D721Med (cell line): ENCODE measurements at places on chromosomes 16 and 17.

DNA sequence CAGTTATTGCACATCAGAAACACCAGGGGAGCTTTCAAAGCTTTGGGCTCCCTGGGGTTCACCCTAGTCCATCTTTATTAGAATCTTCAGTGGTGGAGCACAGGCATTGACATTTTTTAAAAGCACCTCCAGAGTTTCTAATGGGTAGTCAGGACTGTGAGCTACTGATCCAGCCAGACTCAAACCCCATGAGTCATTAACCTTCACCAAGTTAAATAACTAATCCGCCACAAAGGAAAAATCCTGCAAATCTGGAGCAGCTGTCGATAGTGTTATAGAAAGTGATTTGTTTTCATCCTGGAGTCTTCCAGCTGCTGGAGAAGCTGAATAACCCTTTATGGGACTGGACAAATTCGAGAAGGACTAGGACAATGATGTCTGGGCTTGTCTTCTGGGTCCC lies 93.2 kb upstream of the PIRT start:
- DNase-seq = peak; percentile 29

GRCh38 chr17:77619851-77620250 lies 338.7 kb upstream of the TNRC6C start:
- DNase-seq = no peak

GRCh38 chr17:66782851-66783250 lies 52.1 kb upstream of the CACNG5 start:
- DNase-seq = no peak

DNA sequence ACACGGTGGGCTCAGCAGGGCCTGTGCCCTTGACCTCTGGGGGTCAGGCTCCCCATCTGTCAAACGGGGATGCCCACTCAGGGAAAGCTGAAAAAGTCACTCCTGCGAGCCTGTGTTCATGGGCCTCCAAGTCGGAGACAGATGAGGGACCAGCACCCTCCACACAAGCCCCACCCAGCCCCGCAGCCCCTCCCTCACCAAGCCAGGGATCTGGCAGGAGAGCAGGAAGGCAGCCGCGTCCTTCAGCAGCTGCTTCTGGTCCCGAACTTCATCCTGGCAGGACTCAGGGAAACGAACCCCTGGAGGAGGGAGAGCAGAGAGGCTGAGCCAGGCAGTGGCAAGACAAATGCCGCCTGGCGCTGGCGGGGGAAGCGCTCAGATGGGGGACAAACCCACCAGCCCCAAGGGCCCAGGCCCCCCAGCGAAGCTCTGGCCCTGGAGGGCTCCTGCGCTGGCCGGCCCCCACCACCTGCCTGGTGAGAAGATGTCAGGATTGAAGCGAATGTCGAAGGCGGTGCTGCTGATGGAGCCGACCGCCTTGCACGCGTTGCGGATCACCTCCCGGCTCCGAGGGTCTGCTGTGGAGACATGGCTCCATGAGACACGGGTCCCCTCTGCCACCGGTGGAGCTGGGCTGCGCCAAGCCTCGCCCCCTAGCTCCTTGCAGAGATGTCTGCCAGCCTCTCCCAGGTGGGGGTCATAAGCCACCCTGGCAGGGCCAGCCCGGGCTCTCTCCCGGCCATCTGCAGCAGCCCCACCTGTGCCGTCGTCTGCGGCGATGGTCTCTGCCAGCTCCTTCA lies 15.4 kb downstream of the CLUH start:
- DNase-seq = peak; percentile 15

DNA sequence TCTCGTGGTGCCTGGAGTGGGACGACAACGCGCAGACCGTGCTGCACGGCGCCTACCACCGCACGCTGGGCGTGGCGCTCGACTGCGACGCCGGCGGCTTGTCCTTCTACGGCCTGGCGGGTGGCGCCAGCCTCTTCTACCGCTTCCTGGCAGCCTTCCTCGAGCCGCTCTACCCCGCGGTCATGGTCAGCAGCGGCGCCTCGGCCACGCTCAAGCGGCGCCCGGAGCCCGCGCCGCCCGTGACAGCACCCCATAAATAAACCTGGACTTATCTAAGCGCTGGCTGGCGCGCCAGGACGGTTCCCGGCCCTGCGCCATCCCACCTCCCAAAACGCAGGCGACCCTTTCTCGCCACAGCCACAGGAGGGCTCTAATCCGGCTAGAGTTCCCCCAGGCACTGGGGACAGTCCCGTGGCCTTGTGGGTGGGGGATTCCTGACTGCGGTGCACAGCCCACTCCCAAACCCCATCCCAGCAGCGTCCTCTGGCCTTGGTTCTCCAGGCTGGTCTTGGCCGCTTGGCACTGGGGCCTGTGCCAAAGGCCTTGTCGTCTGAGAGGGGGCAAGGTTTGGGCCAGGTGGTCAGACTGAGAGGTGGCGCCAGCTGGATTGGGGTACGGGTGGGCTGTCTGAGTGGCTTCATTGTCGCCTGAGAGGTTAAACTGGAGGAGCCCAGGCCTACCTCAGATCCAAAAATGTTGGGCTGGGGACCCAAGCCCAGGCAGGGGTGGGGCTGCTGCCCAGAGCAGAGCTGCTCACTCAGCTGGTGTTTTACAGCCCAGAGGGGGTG lies 10.1 kb upstream of the SLC16A5 start:
- no peak for DNase-seq

DNA sequence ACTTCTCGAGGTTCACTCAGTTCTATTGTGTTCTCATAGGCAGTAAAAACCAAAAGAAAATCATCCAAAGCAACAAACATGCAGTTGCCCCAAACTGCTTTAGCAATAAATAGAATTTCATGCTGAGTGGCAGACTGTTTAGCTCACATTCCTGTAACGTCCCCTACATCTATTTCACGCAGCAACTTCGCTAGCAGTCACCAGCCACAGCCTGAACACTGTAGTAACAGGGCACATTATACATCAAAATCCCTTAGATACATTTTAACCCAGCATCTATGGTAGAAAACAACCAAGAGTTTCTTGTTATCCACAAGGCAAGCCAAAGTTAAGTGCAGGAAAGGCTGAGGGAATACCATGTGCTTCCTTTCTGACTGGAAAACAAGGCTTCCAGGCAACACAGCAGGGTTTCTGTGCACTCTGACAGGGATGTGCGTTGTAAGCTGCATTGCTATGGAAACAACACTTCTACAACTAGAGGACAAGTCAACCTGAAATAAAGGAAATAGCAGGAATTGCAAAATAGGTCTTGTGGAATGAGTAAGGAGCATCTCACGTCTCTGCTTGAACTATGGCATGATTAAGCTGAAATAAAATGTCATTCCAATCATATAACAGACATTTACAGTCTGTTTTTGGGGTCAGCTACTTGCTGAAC lies 55.4 kb downstream of the CFDP1 start:
- DNase-seq = no peak

- no peak for DNase-seq
Observed at GRCh38 chr16:65122724-65123395, 997 bp upstream of the CDH11 start.

GRCh38 chr17:79937391-79938335 lies 98.0 kb downstream of the TBC1D16 start:
- peak; percentile 98 for DNase-seq

DNA sequence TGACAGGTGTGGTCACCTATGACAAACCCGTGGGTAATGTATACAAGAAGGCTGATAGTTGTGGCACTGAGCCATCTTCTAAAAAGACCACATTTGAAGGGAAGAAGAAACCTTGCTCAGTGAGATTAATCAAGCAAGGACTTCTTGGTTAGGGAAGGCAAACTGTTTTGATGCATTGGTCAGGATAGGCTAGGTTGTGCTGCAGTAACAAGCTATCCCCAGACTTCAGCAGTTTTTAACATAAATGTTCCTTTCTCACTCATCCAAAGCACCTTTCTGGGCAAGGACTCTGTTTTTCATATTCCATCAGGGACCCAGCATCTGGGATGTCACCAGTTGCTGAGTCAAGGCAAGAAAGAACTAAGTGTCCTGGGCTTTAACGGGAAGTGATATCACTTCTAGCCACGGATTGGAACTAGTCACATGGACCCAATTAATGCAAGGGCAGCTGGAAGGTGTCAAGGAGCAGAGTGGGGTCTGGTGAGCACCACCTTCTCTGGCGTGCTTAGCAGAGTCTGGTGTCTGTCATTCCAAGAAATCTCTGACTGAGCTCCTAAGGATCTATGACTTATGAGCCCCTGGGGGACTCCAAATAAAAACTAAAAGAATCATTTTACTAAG lies 52.0 kb upstream of the CCL2 start:
- no peak for DNase-seq
